IPS-NIHi11 (cell line): ENCODE measurements at places on chromosomes 4 and X.

DNA sequence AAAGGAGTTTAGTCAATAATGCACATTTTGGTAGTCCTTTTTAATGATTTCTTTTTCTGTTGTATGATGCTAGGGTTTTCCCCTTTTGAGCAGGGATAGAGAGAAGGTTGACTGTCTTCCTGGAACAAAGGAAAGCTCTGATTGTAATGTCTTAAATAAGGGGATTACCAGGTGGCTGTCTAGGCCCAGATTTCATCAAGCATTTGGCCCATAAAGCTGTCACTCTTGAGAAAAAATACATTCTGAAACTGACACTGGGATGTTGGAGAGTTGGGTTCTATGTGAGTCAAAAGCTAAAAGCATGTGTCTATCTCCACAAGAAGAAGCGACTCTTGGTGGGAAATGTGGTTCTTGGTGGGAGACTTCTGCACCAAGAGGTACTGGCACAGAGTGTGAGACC, 26.4 kb downstream of the KIAA1210 start:
- no peak for DNase-seq

GRCh38 chrX:37802028-37802427, 22.2 kb downstream of the CYBB start:
- no peak for DNase-seq

- no peak for DNase-seq
These were observed 152.3 kb downstream of the SLC10A7 start for GRCh38 chr4:146369446-146369845.

- DNase-seq, result no peak
These were observed 38.9 kb downstream of the IGFBP7 start for GRCh38 chr4:57071326-57071725.

- no peak for DNase-seq
These were observed 15.9 kb downstream of the TMEM165 start for GRCh38 chr4:55411621-55412020.

- peak; percentile 26 for DNase-seq
These were observed 91.5 kb upstream of the ZNF827 start for GRCh38 chr4:146029939-146030710.

DNA sequence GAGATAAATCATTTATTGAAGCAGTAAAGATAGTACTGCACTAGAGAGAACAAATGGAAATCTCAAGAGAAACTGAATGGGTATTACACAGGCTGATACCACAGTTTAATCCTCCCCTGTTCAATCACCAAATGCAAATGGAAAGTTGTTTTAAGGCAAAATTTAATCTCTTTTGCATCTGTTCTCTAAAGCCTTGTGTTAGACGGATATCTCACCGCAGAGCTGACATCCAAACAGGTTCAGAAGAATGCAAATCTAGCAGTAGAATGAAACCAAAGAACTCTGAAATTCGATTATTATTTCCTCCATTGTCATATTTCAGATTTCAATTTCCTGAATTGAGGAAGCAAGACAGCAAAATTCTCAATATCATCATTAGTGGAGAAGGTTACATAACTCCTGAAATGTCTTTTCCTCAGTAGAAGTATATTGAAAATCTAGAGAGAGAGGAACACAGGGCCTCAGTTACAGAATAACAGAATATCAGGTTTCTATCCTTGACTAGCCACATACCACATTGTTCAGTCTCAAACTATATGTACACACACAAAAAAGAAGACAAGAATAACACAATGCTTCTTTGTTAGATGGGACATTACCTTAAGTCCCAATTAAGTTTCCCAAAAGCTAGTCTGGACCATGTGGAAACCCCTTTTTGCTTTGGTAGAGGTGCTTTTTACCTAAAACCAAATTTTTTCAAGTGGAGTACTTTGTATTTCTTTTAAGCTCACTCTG, 94.1 kb upstream of the BANK1 start:
- DNase-seq, result no peak
